ENCODE measurements at places on chromosomes 3 and 15.

GRCh38 chr15:60390231-60390630 lies 7.6 kb downstream of the ANXA2 start:
- no peak for DNase-seq

DNA sequence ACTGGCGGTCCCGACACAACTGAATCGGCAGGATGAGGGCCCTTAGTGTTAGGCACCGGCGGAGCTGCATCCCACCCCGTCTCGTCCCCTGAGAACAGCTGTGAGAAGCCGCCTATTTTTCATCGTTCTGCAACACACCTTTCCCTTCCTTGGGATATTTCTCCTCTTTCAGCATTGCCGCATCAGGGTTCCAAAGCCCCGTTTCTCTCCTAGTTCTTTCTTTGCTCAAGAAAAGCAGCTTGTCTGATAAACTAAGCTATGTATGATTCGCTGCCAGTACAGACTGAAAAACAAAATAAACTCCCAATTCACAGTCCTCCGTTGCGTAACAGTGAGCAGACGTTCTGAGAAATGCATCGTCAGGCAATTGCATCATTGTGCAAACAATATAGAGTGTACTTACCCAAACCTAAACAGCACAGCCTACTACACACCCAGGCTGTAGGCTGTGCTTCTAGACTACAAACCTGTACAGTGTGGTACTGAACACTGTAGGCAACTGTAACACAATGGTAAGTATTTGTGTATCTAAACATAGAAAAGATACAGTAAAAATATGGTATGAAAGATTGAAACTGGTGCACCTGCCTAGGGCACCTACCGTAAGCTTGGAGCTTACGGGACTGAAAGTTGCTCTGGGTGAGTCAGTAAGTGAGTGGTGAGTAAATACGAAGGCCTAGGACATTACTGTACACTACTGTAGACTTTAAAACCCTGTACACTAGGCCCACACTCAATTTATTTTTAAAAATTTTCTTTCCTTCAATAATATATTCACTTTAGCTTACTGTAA lies 8.9 kb upstream of the ADAMTS17 start:
- no peak for DNase-seq

DNA sequence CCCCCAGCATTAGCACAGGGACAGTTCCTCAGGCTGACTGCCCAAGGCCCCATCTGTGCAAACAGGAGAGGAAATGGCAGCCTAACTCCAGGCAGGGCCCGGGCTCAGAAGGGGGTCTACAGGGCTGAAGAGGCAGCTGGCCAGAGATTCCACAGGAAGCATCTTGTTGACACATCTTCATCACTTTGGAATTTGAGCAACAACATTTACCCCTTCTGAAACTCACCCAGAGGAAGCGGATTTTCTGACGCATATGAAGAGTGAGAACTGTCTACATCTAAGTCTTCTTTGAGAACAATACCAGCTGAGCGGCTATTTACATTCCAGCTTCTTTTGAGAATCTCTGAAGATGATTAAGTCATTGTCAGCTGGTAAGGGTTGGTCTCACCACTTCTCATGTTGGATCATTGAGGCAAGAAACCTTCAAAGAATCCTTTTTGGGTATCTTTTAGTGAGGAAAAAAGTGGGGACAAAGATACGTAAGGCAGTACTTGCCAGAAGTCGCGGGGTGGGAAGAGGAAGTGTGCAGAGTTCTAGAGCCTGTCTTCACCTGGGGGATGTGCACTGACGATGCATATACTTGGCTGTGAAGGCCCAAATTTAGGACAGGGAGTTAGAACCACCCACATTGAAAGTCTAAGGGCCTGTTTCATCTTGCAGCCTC lies 25.4 kb upstream of the SRP14 start:
- DNase-seq, result no peak

- peak; percentile 21 for DNase-seq
Measured at GRCh38 chr15:34582461-34583371, 735 bp downstream of the GOLGA8B start.

DNA sequence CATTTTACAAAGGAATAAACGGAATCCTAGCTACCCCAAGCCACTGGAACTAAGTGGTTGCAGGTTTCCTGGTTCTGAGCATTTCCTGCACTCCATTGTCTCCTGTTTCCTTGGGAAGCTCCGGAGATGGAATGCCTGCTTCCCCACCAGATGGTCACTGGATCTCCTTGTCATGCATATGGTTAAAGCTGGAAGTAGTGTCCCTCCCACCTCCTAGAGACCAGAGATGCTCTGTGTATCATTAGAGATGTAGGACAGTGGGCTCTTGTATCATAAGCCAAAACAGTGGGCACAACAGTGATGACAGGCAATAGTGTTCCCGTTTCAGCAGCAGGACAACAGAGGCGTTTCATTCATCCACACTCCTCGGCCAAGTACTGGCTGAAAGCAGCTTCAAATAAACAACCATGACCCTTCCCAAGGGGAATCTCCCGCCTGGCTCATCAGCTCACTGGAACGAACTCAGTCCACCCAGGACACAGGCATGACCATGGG lies 136.2 kb upstream of the EIF1B start:
- DNase-seq, result no peak

DNA sequence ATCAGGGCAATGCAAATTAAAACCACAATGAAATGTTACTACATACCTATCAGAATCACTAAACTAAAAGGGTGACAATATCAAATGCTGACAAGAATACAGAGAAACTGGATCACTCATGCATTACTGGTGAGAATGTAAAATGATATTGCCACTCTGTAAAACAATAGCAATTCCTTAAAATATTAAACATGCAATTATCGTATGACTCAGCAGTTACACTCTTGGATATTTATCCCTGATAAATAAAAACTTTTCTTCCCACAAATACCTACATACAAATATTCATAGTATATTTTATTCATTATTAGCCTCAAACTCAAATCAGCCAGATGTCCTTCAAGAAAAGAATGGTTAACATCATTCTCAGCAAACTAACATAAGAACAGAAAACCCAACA lies 25.9 kb upstream of the RAB6B start:
- DNase-seq, result no peak

DNA sequence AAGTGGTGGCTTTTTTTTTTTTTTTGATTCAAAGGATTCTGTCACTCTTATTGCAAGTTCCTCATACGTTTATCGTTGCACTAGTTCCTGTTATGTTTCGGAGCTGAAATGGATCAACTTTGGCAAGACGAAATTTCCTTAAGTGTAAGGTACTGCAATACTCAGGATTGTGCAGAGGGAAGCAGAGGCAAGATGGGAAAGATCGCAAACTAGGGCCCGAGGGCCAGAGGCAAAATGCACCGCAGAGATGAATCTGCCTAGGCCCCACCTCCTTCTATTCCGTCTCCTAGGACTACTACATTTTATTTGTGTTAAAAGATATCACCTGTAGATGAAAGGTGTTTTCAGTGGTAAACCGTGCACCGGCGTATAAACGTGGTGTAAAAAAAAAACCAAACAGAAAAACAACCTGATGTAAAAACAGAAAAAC lies 331 bp downstream of the RNU6-1 start:
- no peak for DNase-seq

DNA sequence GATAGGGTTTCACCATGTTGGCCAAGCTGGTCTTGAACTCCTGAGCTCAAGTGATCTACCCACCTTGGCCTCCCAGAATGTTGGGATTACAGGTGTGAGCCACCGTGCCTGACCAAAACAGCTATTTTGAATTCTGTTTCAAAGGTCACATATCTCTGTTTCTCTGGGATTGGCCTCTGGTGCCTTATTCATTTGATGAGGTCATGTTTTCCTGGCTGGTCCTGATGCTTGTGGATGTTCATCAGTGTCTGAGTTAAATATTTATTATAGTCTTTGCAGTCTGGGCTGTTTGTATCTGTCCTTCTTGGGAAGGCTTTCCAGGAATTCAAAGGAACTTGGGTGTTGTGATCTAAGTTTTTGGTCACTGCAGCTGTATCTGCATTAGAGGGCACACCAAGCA lies 5.1 kb downstream of the PATL2 start:
- DNase-seq, result no peak

DNA sequence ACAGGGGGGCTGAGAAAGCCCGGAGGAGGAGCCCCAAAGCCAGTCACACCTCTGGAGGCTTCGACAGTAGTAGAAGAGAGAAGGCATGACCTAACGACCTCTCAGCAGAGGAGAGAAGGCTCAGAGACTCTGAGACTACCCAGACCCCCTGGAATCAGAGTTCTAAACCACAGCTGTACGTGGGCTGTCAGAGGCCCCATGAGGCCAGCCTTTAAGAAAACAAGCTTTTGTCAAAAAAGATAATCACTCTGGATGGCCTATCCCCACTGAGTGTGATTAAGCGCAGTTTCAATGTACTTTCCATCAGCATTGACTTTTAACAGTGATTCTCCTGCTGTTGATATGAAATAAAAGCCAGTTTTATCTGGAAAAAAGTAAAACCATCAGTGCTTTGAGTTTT lies 330.3 kb downstream of the CLSTN2 start:
- DNase-seq, result no peak

DNA sequence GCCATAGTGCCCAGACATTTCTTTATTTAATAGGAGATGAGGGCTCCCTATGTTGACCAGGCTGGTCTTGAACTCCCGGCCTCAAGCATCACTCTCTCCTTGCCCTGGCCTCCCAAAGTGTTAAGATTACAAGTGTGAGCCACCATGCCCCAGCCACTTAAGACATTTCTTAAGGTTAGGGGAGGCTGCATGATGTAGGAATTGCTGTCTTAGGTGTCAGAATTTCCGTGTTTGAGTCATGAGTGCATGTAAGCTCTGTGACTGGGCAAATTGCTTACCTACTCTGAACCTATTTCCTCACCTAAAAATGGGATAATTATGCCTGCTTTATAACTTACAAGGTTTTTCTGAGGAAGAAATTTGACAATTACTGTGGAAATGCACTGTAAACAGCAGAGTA lies 34.2 kb upstream of the SIAH2 start:
- DNase-seq, result no peak

- no peak for DNase-seq
Measured at GRCh38 chr3:61081554-61081953, 169.7 kb downstream of the FHIT start.

GRCh38 chr3:106172101-106172500 lies 303.3 kb upstream of the CBLB start:
- DNase-seq, result no peak

- DNase-seq, result peak; percentile 54
Measured at GRCh38 chr15:50148362-50148963, 29.4 kb upstream of the ATP8B4 start.

DNA sequence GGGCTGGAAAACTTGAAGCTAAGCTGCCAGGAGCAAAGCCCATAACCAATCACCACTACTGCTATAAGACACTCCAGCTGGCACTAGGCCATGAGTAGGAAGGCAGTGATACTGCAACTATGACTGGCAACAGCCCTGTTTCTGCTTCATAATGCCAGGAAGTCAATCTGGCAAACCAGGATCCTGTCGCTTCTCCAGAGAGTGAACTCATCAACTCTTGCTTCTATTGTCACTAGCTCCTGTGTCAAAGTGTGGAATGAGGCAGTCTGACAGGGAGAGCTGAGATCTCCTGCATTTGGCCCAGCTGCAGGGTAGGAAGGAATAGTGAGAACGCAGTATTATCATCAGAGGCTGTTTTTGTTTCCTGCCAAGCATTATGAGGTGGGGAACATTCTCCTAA lies 105.3 kb downstream of the CTNNB1 start:
- DNase-seq, result peak; percentile 88

DNA sequence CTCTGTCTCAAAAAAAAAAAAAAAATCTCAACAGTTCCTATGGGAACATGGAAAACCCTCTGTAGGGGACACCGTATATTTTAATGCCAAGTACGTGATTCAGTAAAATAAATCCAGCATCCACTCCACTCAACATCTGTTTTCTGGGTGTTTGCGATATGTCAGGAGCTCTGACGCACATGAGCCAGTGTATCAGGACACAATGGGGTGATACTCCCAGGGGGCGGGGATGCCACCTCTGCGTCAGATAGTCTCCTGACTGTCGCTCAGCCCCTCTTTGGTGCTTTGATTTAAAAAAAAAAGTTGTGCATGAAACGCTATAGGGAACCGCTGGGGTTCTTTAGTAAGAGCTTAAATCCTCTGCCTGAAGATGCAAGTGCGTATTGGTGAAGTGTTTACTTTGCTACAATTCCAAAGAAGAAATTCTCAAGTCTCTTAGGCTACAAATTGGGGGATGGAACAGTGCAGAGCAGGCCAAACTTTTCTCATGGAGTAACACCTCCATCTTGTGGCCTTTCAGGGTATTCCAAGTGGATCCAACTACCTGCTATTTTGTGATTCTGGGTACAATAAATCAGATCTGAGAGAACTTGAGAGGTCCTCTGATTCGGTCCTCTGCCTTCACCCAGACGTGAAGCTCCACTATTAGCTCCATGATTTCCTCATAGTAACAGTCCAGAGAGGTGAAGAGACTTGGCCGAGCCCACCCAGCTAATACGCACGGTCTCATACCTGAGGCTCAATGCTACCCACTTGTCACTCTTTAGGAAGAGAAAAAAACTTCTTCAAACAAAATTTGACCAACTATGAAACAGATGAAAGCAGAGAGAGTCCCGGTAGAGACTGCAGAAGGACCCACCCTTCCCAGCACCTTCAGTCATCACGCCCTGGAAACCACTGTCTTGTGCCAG lies 9.3 kb upstream of the NR2E3 start:
- DNase-seq, result peak; percentile 95

- no peak for DNase-seq
Measured at GRCh38 chr3:33171580-33171979, 47.0 kb downstream of the SUSD5 start.

DNA sequence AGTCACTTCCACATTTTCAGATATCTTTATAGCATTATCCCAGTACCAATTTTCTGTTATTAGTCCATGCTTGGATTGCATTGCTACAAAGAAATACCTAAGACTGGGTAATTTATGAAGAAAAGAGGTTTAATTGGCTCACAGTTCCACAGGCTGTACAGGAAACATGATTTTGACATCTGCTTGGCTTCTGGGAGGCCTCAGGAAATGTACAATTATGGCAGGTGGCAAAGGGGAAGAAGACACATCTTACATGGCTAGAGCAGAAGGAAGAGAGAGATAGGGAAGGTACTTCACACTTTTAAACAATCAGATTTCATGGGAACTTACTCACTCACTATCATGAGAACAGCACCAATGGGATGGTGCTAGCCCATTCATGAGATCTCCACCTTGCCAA lies 172.3 kb upstream of the GPR149 start:
- DNase-seq, result no peak

GRCh38 chr15:35481064-35481463 lies 64.9 kb downstream of the DPH6 start:
- DNase-seq, result no peak

- no peak for DNase-seq
Measured at GRCh38 chr3:89058371-89058770, 49.0 kb upstream of the EPHA3 start.

GRCh38 chr15:83287541-83288027 lies 3.1 kb upstream of the BNC1 start:
- DNase-seq, result no peak

GRCh38 chr3:16392717-16393116 lies 120.8 kb downstream of the RFTN1 start:
- peak; percentile 55 for DNase-seq

DNA sequence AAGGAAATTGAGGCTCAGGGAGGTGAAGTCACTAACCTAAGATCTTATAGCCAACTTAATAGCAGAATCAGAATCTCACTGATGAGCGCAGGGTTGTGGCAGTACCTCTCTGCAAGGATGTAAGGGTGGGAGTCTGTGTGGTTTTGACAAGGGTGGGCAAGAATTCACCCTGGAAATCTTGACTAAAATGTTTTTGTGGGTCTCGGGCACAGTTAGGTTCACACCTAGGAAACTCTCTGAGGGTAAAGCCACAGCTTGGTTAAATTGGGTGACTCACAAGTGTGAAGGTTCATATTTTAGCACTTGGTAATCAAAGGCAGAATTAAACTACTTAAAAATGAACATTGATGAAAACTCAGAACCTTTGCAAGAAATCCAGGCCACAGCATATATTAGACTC lies 178.2 kb upstream of the EOMES start:
- no peak for DNase-seq

- DNase-seq, result no peak
Measured at GRCh38 chr3:127451321-127451720, 139.2 kb downstream of the TPRA1 start.

Data from spinal cord (tissue), 10 donors.